Activated CD4-positive, CD25-positive, alpha-beta regulatory T cell (primary cell): ENCODE measurements at places on chromosomes 3 and 15.

GRCh38 chr3:9916734-9917680 is at the start of gene IL17RC:
Gene IL17RC (plus strand): TSS chr3:9917098. CDS start chr3:9917316, 218 bp downstream.
- DNase-seq = no peak

DNA sequence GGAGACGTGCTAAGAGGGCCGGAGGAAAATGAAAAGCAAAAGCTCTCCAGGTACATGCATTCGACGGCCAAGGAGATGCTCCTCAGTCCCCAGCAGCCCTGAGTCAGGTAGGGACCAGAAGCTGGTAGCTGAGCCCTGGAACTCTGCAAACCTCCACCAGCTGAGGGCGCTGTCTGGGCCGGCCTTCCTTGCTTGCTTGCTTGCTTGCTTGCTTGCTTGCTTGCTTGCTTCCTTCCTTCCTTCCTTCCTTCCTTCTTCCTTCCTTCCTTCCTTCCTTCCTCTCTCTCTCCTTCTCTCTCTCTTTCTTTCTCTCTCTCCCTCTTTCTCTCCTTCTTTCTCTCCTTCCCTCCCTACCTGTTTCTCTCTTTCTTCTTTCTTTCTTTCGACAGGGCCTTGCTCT is 94.6 kb upstream of the RASGRF1 start:
- no peak for DNase-seq

- DNase-seq = no peak
These were observed 122.5 kb upstream of the SPRED1 start for GRCh38 chr15:38130205-38130567.

DNA sequence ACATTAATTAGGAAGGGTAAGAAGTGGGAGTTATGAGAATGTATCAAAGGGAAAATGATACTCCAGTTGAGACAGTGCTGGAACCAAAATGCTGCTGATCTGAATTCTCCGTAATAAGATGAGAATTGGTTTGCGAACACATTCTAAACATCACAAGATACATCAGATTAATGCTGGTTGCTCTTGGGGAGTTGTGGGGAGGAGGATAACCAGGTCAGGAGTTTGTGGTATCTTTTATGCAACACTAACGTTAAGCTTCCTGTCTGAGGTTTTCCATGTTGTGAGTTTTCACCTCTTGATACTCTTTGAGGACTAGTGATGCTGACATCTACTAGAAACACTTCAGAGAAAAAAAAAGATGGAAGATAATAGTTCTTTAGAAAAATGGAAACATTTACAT is 47.2 kb downstream of the PPARG start:
- no peak for DNase-seq
